Endothelial cell of umbilical vein (primary cell): ENCODE measurements at places on chromosomes 6 and 20. TPM values are rescaled to one million over a fixed set of nuclear protein-coding genes. Genes with fewer than 3 reads are reported as not detected.

PABPC1L gene
- total RNA-seq = 7.5 and 7.8 TPM in 2 replicates

NKX2-4 gene
- total RNA-seq = not detected in 2 replicates

AKAP7 gene
- total RNA-seq = 3.3 and 4.8 TPM in 2 replicates

XRN2 gene
- total RNA-seq = 62.5 and 66.6 TPM in 2 replicates

PGC gene
- total RNA-seq = not detected in 2 replicates

FABP7 gene
- total RNA-seq = not detected in 2 replicates

ENPP4 gene
- total RNA-seq = 3.9 and 4.5 TPM in 2 replicates

NKAIN4 gene
- not detected in 2 replicates for total RNA-seq

LAMA2 gene
- total RNA-seq = 0.75 and 0.99 TPM in 2 replicates

SPEF1 gene
- total RNA-seq = 0.32 and 0.44 TPM in 2 replicates

MUCL3 gene
- not detected in 2 replicates for total RNA-seq

MRAP2 gene
- total RNA-seq = 3.5 and 5.8 TPM in 2 replicates

LY6G6D gene
- total RNA-seq = not detected in 2 replicates

PSORS1C1 gene
- total RNA-seq = 9.2 and 13.2 TPM in 2 replicates

CFAP61 gene
- total RNA-seq = not detected in 2 replicates

ROS1 gene
- not detected in 2 replicates for total RNA-seq

ADGRG6 gene
- 99.3 and 113 TPM in 2 replicates for total RNA-seq

PPP1R14C gene
- not detected in 2 replicates for total RNA-seq

PIM1 gene
- total RNA-seq = 10.5 and 11.3 TPM in 2 replicates

BMP7 gene
- not detected in 2 replicates for total RNA-seq

SLC35D3 gene
- not detected in 2 replicates for total RNA-seq

RIPOR2 gene
- not detected in 2 replicates for total RNA-seq

MOG gene
- not detected in 2 replicates for total RNA-seq

OR2J3 gene
- total RNA-seq = not detected in 2 replicates

RBPJL gene
- not detected in 2 replicates for total RNA-seq

NHSL1 gene
- total RNA-seq = 55.0 and 66.9 TPM in 2 replicates

POM121L2 gene
- total RNA-seq = not detected in 2 replicates

CNBD2 gene
- 4.9 and 5.3 TPM in 2 replicates for total RNA-seq

PACRG gene
- total RNA-seq = not detected in 2 replicates

ARMC12 gene
- 0.90 and 0.91 TPM in 2 replicates for total RNA-seq

SIRPD gene
- total RNA-seq = not detected in 2 replicates

HLA-DOB gene
- total RNA-seq = 0.44 and 0.46 TPM in 2 replicates
